ENCODE measurements at places on chromosomes 1 and 21.

GRCh38 chr1:87872189-87872588 is 543.5 kb downstream of the LMO4 start:
- no peak for DNase-seq

GRCh38 chr1:1959840-1960479 is 40.9 kb upstream of the TMEM52 start:
- peak; percentile 75 for DNase-seq

GRCh38 chr1:94538243-94538827 is 3.2 kb downstream of the F3 start:
- DNase-seq, result no peak

- no peak for DNase-seq
Measured at GRCh38 chr1:15308621-15309027, 61.6 kb downstream of the FHAD1 start.

DNA sequence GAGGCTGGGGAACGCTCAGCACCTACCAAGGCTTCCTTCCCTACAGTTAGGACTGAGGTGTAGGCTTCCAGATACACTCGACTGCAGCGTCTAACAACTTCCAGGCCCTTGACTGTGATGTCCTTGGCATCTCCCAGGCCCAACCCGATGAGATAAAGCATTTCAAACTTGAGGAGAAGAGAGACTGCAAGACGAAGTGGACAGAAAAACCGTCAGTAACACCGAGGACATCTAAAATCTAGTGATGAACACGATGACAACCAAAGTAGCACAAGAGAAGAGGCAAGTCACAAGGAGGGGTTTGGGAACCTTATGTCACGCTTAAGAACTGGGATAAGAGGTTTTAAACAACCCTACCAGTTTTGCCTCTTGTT is 314 bp downstream of the DPH5 start:
- no peak for DNase-seq

DNA sequence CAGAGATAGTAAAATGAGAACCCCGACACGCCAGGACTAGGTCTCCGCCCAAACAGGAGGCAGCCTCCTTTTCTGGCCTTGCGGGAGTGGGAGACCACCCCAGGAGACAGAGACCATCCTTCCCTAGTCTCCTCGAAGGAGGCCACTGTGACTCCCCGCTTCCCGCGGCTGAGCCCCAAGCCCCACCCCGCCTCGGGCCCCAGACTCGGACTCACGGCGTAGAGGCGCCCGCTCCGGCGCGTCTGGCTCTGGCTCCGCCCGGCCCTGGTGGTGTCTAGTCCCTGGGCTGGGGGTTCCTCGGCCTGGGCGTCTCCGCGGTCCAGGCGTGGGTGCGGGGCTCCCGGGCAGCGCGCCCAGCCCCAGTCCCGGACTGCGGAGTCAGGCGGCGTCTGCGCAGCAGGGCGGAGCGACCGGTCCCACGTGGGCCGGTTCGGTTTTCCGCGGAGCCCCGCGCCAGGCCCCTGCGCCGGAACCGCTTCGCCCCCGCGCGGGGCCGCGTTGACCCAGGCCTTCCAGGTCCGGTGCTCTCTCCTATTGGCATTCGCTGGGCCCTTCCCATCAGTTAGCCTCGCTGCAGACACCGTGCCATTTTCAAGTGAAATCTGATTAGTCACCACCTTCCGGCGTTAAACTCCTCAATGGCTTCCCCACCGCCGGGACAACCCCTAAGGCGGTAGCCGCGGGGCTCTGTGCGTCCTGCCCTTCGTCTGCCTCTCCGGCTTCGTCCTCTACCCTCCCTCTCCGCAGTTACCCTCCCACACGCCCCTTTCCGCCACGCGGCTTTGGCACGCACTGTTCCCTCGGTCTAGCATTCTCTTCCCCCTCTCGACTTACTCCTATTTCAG is at the start of gene C1orf216:
C1orf216 (minus strand) TSS at position 393 of the 845 bp plus-strand sequence. CDS start 2,563 bp downstream, outside the sequence.
- peak; percentile 63 for DNase-seq

- DNase-seq, result no peak
Measured at GRCh38 chr1:222420633-222421032, 127.3 kb downstream of the HHIPL2 start.

DNA sequence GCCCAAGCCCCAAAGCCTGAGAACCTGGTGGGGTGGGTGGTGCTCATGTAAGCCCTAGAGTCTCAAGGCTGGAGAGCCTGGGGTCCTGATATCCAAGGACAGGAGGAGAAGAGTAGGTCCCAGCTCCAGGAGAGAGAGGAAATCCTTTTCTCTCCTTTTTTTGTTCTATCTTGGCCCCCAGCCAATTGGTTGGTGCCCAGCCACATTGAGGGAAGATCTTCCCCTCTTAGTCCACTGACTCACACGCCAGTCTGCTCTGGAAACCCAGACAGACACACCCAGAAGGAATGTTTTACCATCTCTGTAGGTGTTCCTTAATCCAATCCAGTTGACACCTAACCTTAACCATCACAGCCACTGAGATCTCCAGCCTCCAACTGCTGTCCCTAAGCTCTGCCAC is 16.2 kb upstream of the LIN9 start:
- DNase-seq, result no peak

- no peak for DNase-seq
Measured at GRCh38 chr1:87325982-87326738, 2.5 kb upstream of the LMO4 start.

DNA sequence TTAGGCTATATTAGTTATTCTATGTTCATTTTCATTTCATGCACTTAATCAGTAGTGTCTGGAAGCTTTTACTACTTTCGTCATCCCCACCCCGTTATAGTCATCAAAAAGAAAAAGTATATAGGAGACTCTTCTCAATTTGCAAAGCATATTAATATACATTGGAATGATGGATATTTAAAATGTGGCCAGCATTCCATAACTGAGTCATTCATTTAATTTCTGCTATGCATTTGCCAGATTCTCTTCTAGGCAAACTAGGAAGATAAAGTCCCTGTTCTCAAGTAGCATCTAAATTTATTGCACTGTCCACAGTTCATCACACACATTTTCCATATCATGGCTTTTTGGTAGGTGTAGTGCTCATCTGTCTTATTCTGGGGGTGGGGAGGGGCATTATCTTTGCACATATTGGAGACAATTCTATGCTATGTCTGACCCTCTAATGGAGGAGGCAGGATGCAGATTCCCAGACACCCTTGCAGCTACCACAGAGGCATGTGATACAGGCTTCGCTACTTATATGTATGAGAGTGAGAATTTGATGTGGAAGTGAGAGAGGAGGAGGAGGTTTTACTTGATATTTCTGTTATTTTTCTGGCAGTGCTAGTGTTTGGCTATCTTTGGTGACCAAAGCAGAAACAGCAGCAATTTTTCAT is 125.8 kb downstream of the CTH start:
- DNase-seq, result no peak

DNA sequence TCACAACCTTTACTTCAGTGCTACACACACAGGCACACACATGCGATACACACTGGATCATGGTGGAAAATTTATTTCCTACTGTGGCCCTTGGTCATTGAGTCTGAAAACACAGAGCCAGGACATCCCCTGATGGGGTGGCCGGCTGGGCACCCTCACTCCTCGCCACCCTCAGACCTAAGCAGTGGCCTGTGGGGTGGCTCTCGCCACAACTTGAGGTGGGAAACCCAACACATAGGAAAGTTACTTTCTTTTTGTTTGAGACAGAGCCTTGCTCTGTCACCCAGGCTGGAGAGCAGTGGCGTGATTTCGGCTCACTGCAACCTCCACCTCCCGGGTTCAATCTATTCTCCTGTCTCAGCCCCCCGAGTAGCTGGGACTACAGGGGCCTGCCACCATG is 19.4 kb downstream of the CRYAA start:
- DNase-seq, result no peak

Data from activated CD4-positive, alpha-beta T cell treated with anti-CD3 and anti-CD28 coated beads for 24 hours (primary cell).